ENCODE measurements at places on chromosomes 11 and 22.

DNA sequence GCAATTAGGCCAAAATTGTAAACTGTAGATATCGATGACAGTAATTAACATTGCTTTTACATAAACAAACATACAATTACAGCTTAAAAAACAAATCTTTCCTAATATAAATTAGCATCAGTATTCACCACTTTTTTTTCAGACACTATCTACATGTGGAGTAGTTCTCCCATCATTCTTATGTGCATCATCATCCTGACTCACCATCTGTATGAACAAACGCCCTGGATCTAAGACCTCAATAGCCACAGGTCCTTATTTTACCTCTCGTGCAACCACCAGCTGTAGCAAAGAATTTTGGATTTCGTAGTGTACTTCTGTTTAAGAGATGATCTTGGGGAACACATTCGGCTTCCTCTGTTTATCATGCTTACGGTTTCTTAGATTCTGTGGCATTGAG lies 551.9 kb upstream of the KIRREL3 start:
- DNase-seq, result no peak

- DNase-seq, result no peak
Measured at GRCh38 chr11:105878510-105878909, 143.5 kb downstream of the MSANTD4 start.

GRCh38 chr11:115489466-115489865 lies 14.7 kb downstream of the CADM1 start:
- no peak for DNase-seq

- no peak for DNase-seq
Measured at GRCh38 chr11:9144828-9145227, 53.4 kb upstream of the SCUBE2 start.

- peak; percentile 76 for DNase-seq
Measured at GRCh38 chr22:19523240-19524169, 705 bp downstream of the CLDN5 start.

GRCh38 chr11:13304655-13305335 lies 27.2 kb downstream of the BMAL1 start:
- DNase-seq, result peak; percentile 62

DNA sequence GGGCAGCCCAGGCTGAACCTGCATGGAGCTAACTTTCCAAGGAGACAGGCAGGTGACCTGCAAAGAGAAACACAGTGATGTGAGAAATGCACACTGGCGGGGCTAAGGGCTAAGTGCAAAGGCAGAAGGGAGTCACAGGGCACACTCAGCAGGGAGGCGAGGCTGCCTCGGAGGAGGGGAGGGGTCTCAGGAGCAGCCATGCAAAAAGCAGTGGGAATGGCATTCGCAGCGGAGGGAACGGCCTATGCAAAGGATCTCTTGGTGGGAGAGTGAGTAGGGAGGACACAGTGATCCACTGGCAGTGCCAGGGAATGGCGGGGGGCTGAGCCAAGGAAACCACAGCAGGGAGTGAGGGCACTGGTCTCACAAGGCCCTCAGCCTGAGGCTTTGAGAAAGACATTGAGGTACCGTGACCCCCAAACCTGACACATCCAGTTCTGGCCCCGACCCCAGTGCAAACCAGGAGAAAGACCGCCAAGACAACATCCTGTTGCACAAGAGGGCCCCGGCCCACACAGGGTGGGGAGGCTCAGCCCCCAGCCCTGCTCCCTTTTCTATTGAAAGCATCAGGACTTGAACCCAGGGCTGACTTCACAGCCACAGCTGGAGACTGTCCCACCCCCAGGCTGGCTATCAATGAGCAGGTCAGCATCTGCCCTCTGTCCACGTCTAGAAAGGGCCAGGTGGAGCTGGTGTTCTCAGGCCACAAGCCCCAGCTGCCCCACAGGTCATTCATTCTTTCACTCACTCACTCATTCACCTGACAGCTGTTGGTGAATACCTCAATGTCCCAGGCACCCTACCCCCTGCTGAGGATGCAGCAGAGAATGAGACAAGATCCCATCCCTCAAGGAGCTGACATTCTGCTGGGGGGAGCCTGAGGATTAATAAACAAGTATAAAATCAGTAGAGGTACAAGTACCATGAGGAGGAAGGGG lies 50.7 kb downstream of the IGLL1 start:
- peak; percentile 58 for DNase-seq

DNA sequence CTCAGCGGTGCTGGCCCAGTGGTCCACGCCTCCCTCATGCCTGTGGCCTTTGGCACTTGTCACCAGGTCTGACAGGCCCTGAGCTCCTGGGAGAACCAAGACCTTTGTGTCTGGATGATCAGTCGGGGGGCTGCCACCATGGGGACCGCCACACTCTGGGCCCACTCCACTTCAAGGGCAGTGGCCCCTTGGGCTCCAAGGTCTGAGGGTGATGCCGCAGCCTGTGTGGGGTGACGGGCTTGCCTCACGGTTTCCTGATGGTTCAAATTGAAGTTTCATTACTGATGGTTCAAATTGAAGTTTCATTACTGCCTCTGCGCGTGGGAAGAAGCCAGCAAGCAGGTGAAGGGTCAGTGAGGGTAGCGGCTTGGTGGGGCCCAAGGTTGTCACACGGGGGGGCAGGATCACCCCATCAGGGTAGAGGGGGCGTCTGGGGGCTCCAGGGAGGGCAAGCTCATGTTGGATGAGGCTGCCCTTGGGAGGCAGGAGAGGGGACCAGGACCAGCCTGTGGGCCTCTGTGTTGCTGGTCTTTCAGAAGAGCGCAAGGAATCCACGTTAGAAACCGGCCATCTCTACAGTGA lies 27.5 kb downstream of the TRMU start:
- peak; percentile 50 for DNase-seq

- no peak for DNase-seq
Measured at GRCh38 chr22:29172216-29172615, 33.5 kb upstream of the EMID1 start.

DNA sequence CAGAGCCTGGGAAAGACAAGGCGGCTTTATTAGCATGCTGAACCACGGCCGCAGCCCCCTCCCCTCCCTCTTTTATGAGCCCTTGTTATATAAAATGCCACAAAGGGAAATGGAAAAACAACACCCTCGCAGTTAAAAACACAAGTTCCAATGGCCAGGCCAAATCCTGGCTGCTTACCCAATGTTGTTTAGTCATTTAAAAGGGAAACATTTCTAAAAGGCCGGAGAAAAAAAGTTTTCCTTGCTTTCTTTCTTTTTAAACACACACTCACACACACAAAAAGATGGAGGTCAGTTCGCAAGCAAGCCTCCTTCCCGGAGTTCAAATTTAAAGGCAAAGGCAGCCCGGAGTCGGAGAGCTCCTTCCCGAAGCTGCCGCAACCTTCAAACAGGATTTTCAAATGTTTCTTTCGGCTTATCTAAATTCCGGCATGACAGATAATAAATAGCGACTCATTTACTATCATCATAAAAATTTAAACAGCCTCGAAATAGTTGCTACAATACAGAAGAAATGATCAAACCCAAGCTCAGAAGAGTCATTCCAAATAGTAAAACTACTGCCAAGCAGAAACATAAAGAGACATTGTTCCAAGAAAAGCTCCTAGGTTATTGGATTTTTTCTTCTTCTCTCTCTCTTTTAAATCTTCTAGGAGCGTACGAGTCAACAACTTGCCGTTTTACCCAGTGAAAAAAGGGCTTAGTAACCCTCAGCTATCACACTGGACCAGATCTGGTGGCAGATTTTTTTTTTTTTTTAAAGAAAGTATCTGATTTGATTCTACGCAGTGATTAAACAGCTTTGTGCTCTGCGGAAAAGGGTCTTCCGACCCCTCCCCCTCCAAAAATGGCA lies 3.5 kb downstream of the PHF21B start:
- no peak for DNase-seq

DNA sequence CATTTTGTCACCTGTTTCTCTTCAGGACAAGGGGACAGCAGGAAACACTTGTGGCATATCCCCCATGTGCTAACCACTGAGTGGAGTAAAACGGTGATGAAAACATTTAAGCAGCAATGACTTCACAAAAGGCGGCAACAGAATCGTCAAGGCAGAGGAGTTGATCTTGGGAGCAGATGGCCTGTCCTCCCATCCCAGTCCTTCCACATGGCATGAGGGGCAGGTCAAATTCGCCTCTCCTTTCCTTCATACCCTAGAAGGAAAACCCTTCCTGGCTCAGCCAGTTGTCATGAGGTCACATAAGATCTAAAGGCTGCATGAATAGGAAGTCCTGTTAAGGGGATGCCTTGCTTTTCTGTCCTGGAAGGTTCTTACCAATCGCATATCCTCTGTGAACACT lies 169.1 kb downstream of the MAML2 start:
- no peak for DNase-seq

- DNase-seq, result no peak
Measured at GRCh38 chr22:44217346-44217745, 36.6 kb downstream of the PARVG start.

GRCh38 chr22:37951305-37951704 lies 2.1 kb downstream of the C22orf23 start:
- DNase-seq, result no peak

- no peak for DNase-seq
Measured at GRCh38 chr11:128643661-128644317, 50.1 kb upstream of the FLI1 start.

GRCh38 chr11:69812256-69812655 lies 7.0 kb downstream of the FGF3 start:
- no peak for DNase-seq

- DNase-seq, result no peak
Measured at GRCh38 chr22:45227645-45228400, 12.9 kb downstream of the KIAA0930 start.

DNA sequence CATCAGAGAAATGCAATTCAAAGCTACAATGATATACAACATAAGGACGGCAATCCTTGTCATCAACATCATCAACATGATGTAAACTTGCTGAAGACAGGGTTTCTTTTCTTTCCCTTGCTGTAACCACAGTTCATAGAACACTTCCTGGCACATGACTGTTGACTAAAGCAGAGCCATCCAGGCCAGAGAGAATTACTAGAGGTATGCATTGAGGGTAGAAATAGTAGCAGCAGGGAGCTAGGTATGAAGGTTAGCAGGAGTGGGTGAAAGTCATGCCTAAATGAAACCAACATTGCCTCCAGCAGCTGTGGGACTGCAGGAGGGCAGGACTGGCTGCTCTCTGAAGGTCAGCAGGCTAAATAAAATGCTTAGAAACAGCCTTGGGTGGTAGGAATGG lies 103.7 kb downstream of the LRRC32 start:
- no peak for DNase-seq

DNA sequence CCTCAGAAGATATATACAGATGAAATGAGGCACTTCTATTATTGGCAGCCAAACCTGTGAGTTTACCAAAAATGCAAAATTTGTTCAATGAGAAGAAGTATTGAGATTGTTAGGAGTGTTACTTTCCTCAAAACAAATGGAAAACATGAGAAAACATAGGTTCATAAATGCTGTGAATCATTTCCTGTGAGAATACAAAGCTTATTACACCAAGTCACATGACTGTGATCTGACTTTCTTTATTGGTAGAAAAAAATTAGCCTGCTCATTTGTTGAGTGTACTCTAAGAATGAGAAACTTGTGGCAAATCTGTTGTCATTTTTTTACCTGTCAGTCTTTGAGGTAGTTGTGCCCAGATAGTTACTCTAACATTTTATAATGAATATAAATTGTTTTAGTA lies 215.1 kb downstream of the TMEM135 start:
- no peak for DNase-seq

DNA sequence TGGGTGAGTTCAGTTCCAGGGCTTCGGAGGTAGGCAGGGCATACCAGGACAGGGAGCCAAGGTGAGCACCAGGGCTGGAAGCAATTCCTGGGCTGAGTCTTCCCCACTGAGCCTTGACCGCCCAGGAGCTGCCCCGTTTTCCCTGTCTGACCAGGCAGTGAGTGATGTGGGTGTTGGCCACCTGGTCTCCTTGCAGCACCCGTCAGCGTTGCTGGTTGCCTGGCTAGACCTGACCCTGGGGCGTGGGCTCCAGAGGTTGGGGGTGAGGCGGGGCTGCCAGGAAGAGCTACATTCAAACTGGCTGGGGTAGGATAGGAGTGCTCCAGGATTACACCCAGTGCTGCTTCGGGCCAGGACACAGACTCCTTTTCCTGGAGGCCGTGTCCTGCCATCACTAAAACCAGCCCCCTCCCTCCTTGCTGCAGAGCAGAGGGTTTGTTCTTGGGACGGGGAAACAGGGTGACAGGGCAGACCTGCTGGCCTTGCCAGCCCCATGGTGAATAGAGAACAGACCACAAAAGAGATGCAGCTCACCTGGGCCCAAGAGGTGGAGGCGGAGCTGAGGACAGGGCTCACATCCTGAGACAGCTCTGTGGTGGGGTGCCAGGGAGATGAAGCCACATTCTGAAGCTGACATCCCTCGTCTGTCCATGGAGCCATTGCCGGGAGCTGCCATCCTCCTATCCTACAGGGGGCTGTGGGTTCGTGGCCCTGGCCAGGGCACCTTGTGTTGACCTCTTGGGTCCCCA lies 14.2 kb downstream of the INCENP start:
- DNase-seq, result no peak

DNA sequence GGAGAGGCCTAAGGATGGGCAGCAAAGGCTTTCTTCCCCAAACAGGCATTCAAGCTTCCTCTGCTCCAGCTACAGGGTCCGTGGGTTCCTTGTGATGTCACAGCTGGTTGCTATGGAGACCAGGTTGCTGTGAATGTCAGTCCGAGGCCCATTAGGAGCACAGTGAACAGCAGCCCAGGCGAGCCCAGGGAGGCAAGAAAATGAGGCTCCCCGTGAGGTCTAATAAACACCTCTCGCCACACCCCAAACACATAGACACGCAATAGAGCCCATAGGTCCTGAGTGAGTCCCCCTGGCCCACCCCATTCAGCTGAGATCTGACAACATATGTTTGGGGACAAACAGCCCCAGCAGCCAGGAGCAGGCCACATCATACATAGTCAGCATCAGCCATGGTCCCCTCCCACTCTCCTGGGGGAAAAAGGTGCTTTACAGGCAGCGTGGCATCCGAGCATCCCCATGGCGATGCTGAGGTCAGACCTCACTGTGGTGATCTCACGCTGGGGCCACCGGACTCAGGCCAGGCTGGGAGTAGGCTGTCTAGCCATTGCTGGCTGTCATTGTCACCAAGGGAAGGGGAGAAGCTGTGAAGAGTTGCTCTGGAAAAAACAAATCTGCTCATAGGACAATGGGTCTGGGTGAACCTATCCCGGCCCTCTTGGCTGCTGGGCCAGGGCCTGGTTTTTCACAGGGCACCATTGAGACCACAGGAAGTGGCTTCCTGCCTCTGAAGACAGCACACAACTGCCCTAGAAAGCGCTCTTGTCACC lies 23.1 kb upstream of the TP53I11 start:
- no peak for DNase-seq

GRCh38 chr11:115425816-115426215 lies 78.4 kb downstream of the CADM1 start:
- no peak for DNase-seq
